ENCODE measurements at places on chromosomes 6 and 20. TPM values are rescaled to one million over a fixed set of nuclear protein-coding genes. Genes with fewer than 3 reads are reported as not detected.

DNA sequence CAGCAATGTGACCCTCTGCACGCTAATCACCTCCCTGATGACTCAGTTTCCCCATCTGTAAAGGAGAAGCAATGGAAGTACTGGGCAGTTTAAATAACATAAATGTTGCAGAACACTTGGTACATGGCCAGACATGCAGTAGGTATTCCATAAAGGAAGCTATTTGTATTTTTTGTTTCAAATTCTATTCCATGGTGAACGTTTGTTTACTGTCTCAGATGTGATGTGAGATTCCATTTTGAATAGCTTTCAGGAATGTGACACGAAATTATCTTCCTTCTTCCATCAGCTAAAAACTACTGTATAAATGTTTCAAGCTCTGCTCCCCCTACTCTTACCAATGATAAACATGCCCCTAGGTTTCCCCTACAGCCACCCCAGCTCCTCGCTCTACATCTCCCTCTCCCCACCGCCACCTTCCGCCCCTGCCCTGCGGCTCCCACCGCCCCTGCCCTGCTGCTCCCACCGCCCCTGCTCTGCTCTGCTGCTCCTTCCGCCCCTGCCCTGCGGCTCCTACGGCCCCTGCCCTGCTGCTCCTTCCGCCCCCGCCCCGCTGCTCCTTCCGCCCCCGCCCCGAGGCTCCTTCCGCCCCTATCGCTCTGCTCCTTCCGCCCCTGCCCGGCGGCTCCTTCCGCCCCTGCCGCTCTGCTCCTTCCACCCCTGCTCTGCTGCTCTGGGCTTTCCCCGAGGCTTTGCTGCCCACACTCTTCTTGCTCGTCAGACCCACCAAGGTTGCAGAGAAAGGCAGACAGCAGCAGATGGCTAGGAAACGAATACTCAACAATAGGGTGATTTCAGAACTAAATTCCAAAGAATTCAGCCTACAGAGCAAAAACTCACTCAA lies 78.9 kb downstream of the THBS2 start:
- DNase-seq, result no peak

The OPN5 gene
- total RNA-seq, result not detected

- no peak for DNase-seq
Observed at GRCh38 chr6:53020005-53020744, 25.1 kb upstream of the GSTA4 start.

The MATN4 gene
- not detected for total RNA-seq

DNA sequence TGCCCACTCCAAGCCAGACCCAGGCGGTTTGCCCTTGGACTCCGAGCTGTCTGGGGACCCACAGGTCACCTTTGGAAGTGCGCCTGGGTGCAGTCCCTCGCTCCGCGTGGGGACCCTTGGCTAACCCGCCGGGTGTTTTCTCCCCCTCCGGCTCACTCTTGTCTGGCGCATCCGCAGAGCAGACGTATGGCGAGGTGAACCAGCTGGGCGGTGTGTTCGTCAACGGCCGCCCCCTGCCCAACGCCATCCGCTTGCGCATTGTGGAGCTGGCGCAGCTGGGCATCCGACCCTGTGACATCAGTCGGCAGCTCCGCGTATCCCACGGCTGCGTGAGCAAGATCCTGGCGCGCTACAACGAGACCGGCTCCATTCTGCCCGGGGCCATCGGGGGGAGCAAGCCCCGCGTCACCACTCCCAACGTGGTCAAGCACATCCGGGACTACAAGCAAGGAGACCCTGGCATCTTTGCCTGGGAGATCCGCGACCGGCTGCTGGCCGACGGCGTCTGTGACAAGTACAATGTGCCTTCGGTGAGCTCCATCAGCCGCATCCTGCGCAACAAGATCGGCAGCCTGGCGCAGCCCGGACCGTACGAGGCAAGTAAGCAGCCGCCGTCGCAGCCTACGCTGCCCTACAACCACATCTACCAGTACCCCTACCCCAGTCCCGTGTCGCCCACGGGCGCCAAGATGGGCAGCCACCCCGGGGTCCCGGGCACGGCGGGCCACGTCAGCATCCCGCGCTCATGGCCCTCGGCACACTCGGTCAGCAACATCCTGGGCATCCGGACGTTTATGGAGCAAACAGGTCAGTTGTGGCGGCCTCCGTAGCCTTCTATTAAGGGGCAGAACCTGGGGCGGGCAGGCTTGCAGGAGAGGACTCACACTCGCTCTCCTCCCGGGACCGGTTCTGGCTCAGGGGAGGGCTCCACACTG lies 1.1 kb downstream of the PAX1 start:
- no peak for DNase-seq

GRCh38 chr20:11847827-11848226 lies 69.9 kb upstream of the BTBD3 start:
- no peak for DNase-seq

DNA sequence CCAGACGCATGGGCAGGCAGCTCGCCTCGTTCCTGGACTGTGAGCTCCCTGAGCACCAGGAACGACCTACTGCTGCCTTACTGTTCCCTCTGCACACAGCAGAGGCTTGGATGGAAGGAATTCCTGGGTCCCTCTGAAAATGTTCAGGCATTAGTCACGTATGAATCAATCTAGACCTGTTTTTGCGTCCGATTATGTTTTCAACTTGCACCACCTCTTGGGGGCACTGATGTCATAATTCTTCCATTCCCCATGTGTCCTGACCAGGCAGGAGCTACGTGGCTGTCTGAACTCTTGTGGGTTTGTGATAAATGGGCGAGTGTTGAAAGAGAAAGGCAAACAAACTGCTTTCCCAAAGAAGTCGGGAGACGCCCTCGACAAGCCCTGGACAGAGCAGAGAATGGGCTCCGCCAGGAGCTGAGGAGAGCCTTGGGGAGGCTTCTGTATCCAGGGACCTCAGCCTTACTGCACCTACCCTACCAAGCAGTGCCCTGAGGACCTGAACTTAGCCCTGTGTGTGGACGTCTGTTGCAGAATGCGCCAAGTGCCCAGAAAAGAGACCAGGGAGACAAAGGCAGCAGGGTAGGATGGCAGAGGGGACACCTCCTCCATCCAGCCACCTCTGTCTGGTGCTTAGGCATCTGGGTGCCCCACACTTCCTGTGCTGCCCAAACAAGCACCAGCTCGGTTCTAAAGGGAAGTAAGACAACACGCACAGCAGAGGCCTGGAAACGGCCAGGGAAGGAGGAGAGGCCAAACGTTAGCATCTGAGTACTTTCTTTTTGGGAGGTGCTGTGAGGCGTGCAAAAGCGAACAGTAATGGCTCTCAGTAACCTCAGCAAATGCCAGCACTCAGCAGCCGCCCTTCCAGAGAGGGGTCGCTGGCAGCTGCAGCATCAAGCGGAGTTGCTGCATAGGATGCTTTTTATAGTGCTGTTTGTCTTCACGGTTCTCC lies 124.2 kb downstream of the LY86 start:
- no peak for DNase-seq

GRCh38 chr6:27471365-27472115 lies 1.4 kb downstream of the ZNF184 start:
- DNase-seq, result no peak

DNA sequence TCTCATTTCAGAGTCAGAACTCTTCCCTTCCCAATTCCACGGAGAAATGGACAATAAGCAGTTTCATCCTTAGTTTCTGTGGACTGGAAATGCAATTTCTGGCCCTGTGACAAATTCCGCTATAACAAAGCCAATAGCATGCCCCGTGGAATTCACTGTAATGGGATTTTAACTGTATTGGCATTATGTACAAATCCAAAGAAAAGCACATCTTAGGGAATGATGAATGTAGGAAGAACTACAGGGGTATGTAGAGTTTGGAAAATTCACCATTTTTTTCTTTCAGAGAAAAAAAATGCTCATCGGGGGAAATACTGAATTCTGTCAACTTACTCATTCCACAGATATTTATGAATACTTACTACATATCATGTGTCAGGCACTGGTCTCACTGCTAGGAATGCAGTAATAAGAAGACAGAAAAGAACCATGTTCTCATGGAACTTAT lies 43.5 kb downstream of the KIF6 start:
- no peak for DNase-seq

The PROKR2 gene
- total RNA-seq, result not detected

GRCh38 chr20:49880177-49880576 lies 35.2 kb downstream of the SPATA2 start:
- no peak for DNase-seq

- no peak for DNase-seq
Observed at GRCh38 chr6:79403563-79403962, 133.7 kb downstream of the LCA5 start.

- no peak for DNase-seq
Observed at GRCh38 chr6:1870932-1871331, 261.2 kb downstream of the FOXC1 start.

DNA sequence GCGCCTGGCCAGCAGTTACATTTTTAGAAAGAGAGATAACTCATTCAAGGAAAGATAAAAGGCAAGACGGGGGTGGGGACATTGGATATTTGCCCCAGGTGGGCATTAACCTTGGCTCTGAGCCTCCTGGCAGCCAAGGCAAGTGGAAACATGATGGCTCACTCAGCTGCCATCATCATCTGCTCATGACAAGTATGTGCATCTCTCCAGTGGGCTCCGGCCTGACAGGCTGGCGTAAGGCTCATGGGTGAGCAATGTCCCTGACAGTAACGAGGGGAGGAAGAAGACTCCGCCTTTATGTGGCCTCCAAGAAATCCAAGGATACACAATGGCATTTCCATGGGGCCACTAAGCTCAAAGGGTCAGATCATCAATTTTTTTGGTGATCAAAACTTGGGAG lies 13.3 kb downstream of the ANKRD60 start:
- no peak for DNase-seq

- DNase-seq, result no peak
Observed at GRCh38 chr6:89999154-89999553, 104.9 kb downstream of the GJA10 start.

The PGBD1 gene
- total RNA-seq, result 1.0 TPM

- no peak for DNase-seq
Observed at GRCh38 chr6:123402052-123402451, 234.7 kb downstream of the TRDN start.

- DNase-seq, result no peak
Observed at GRCh38 chr20:39016506-39016905, 54.4 kb downstream of the DHX35 start.

DNA sequence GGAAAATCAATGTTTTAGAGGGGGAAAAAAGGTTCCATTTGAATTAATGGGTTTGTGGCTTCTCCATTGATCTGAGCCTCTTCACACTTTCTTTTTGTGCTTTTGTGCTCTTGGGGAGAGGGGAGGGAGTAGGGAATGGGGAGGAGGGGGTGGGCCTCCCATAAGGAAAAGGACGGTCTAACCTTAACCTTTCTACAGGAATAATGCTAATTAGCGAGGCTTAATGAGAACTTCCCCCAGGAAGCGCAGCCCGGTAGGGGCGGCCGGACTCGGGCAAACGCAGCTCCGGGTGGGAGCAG lies 103.0 kb downstream of the NOL4L start:
- no peak for DNase-seq

- DNase-seq, result no peak
Observed at GRCh38 chr6:34347303-34347702, 45.2 kb downstream of the NUDT3 start.

The TNXB gene
- total RNA-seq, result 11.2 TPM

Measured in CD4-positive, CD25-positive, alpha-beta regulatory T cell (primary cell).